ENCODE measurements at places on chromosomes 11 and 22.
A peak's percentile ranks its signal among the peaks of the same experiment; 100 is the strongest.

- no peak for DNase-seq
These were observed 134.7 kb downstream of the ME3 start for GRCh38 chr11:86537541-86538222.

GRCh38 chr11:19444231-19444630 lies 203.5 kb upstream of the E2F8 start:
- DNase-seq = no peak

- DNase-seq = no peak
These were observed 130.4 kb downstream of the C11orf87 start for GRCh38 chr11:109552376-109552775.

- DNase-seq = peak; percentile 84
These were observed 912 bp downstream of the PTPRCAP start for GRCh38 chr11:67436459-67437081.

DNA sequence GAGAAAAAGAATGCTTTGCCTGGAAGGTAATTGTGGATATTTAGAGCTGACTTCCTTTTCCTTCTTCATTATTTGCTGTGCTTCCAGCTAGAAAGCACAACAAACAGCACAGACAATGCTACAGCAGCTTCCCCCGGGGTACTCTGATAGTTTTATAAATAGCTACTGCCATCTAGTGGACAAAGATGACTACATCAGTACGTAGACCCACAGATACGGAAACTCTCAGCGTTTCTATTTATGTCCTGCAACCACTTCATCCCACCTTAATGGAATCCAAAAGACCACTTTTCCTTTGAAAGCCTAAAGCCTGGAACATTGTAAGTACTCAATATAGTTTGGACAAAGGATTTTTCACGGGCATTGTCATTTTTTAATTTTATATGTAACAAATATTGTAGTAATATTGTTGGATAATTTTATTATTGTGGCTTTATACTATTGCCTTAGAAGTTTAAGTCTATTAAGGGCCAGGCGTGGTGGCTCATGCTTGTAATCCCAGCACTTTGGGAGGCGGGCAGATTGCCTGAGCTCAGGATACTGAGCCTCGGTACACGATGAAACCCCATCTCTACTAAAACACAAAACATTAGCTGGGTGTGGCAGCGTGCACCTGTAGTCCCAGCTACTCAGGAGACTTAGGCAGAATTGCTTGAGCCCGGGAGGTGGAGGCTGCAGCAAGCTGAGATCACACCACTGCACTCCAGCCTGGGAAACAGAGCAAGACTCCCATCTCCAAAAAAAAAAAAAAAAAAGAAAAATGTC lies 7.5 kb downstream of the HSPA8 start:
- DNase-seq = no peak

GRCh38 chr11:128323381-128323780 lies 264.0 kb downstream of the ETS1 start:
- no peak for DNase-seq

DNA sequence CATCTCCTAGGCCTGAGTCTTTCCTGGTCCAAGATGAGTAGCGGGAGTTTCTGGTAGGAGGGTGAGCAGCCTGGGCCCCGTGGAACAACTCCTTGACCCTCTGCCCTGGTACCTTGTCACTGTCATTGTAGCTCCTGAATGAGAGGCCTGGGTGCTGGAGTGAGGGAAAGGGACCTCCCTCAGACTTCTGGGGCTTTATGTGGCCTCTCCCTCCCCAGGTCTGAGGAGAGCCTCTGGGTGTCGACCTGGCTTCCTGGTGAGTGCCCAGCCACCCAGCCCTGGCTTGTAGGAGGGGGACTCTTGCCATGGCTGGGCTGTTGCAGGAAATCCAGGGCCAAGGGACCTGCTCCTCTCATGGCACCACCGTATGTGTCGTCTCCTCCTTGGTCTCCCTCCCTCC lies 3.9 kb downstream of the P2RY2 start:
- no peak for DNase-seq

DNA sequence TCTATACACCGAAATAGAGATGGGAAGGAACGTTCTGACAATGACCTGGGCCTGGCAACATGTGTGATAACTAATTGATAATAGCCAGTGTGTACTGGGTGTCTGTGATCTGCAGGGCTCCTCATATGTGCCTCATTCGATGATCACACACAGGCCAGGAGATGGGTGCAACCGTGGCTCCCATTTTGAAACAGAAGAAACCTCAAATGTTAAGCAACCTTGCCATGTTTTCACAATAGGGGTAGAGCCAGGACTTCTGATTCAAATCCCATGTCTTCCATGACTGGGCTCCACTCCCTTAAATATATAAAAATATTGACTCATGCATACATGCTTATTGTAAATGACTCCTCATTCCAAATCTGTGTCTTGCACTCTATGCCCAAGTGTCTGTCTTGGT lies 11.1 kb downstream of the APOL3 start:
- no peak for DNase-seq
